ENCODE measurements at places on chromosomes 1 and 21.

DNA sequence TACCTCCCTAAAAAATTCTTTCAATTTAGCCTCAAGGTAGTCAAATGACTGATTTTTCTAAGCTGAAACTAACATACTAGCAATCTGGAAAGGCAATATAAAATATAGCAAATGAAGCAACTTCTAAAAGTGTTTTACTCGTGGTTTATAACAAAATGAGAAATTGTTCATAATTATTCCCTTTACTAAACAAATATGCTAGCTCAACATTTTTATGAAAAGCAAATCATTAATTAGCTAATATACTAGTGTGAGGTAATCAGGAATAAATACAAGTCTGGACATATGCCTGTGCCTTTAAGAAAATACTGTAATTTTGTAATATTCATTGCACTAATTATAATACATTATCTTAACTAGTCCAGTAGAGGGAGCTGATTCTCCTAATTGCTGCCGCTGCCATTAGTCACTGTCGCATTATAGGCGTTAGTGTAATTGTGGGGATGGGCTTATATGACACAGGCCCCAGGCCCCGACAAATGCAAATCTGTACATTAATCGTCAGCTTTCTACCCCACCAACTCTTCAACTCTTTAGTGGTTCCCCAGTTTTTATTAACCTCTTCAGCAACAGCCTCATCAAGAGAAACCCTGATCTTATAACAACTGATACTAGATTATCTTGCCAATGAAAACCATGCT is 160.9 kb downstream of the GABPA start:
- DNase-seq = no peak

GRCh38 chr1:181712711-181713110 is 229.4 kb downstream of the CACNA1E start:
- DNase-seq = no peak

DNA sequence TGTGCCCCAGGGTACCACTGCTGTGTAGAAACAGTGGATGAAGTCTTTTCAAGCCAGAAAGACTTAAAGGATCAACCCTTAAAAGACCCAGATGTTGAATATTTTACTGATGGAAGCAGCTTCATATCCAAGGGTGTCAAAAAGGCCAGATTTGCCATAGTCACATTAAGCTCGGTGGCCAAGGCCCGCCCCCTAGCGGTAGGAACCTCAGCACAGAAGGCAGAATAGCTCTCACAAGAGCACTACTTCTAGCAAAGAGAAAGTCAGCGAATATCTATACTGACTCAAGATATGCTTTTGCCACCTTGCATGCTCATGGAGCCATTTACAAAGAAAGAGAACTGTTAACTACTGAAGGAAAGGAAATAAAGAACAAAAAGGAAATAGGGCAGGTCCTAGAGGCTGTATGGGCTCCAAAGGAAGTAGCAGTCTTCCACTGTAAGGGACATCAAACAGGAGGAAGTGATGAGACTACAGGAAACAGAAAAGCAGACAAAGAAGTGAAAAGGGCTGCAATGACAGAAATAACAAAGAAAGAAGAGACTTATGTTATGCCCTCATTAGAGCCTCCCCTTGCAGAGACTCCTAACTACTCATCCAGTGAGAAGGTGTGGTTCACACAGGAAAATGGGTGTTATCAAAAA is 90.5 kb downstream of the LIPI start:
- peak; percentile 47 for DNase-seq

DNA sequence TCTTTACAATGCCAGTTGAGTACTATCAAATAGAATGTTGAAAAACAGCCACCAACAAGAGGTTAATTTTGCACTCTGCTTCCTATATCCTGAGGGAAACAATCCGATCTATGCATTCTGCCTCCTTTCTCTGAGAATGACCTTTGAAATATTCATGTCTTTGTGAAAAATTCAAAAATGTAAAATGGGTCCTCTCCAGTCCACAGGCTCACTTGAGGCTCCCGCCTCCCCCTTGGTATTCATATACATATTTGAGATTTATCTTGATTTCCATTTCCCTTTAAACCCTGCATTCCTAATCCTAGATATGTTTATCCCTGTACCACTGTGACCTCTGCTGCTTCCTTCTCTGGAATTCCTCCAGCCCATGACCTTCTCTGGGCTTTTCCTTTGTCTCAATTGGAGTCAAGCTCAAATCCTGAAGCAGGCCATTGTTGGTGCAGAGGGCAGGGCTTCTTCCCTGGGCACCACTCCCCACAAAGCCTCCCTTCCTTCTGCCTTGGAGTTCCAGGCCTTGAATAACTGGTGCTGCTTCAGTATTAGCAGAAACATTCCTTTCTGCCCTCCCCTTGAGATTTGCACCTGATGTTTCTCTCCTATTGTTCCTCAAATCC is 296.8 kb downstream of the PBX1 start:
- DNase-seq = no peak

DNA sequence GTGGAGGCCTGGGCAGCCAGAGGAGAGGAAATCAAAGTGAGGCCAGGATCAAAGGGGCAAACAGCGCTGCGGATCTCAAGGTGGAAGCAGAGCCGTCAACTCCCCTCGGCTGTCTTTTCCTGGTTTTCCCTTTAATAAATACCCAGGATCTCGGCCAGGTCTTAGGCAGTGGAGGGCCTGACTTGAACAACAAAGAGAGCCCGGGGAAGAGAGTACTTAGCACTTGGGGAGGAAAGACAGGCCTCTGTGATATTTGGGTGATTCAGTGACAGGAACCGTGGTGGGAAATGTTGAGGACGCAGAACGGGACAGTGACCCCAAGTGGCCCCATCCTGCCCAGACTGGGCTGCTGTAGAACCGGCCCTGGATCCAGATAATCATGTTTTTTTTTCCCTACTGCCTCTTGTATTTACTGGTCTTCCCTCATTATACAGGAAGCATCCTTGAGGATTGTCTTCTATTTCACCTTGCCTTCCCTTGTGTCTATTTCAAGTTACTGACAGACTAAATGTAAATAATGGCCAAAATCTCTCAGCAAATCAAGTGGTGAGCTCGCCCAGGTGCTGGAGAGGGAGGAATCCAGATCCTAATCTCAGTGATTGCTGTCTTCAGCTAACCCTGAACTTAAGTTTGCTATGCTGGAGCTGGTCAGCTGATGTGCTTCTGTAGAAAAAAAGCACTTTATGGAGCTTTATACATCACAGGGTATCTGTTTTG is 2.8 kb upstream of the MIXL1 start:
- DNase-seq = no peak

GRCh38 chr1:168976267-168976666 is 130.2 kb upstream of the ATP1B1 start:
- DNase-seq = no peak

- DNase-seq = no peak
These were observed 3.0 kb downstream of the PLA2G2F start for GRCh38 chr1:20142001-20142710.

DNA sequence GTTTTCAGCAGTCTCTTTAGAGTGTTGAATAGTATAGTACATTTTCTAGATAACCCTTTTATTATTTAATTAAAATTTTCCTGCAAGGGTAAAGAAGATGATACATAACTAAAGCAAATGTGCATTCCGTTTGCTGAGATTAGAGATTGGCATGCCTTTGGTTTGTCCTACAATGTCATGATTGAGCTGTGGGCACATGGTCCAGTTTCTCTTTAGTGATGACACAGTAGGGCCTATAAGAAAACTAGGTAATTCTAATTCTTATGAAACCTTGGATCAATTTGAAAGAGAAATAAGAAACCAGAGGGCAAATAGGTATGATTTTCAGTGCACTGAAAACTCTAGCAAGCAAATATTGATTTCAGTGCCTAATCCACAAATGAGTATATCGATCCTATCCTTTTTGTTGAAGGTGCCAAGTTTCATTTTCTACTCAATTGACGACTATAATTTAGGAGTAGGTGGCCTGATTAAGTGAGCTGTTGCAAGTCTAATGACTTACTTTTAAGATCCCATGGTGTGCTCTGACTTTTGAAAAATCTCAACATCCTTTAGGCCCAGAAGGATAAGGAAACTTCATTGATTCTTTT is 128.0 kb upstream of the KCNK1 start:
- DNase-seq = no peak

- DNase-seq = peak; percentile 83
These were observed 18.5 kb downstream of the WLS start for GRCh38 chr1:68213843-68214242.
